Spinal cord (tissue), 10 donors: ENCODE measurements at places on chromosomes 7 and 10. TPM values are rescaled to one million over a fixed set of nuclear protein-coding genes. Genes with fewer than 3 reads are reported as not detected.

ADIRF gene
- total RNA-seq, result 63.9 TPM

RBP4 gene
- total RNA-seq, result 3.7 TPM

CALHM3 gene
- total RNA-seq, result not detected

PNLIP gene
- total RNA-seq, result 0.20 TPM

NME8 gene
- total RNA-seq, result 0.59 TPM

CHAT gene
- 2.9 TPM for total RNA-seq

FZD1 gene
- total RNA-seq, result 23.9 TPM

UBTD1 gene
- 11.3 TPM for total RNA-seq

SPDYE5 gene
- total RNA-seq, result 0.11 TPM

ITGB8 gene
- 57.4 TPM for total RNA-seq

FAM25C gene
- not detected for total RNA-seq

PLAU gene
- 5.3 TPM for total RNA-seq

MAT1A gene
- total RNA-seq, result 0.44 TPM
